ENCODE measurements at places on chromosomes 3 and 15.

DNA sequence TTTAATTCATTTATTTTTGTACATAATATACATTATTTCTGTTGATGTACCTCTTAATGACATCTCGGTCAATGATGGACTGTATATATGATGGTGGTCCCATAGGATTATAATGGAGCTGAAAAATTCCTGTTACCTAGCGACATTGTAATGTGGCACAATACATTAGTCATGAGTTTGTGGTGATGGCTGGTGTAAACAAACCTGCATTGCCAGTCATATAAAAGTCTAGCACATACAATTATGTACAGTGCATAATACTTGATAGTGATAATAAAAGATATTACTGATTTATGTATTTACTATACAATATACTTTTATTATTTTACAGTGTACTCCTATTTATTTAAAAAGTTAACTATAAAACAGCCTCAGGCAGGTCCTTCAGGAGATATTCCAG lies 15.1 kb downstream of the TTC14 start:
- DNase-seq = no peak

DNA sequence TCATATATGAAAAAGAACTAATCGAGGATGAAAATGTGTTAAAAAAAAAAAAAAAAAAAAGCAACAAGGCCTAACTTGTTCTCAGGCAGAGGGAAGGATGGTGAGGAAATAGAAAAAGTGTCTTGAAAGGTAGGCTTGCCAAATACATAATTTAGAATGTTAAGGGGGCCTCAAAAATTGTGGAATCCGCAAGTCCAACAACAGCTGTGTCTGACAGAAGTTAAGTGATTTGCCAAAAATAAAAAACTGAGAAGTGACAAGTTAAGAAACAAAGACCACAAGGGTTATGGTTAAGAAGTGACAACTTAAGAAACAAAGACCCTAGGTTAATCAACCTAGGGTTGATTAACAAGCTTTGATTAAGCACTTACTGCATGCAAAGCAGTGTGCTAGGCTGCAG lies 110.6 kb downstream of the P2RY1 start:
- DNase-seq = no peak

GRCh38 chr3:155086051-155086450 lies 5.9 kb downstream of the MME start:
- DNase-seq = no peak

DNA sequence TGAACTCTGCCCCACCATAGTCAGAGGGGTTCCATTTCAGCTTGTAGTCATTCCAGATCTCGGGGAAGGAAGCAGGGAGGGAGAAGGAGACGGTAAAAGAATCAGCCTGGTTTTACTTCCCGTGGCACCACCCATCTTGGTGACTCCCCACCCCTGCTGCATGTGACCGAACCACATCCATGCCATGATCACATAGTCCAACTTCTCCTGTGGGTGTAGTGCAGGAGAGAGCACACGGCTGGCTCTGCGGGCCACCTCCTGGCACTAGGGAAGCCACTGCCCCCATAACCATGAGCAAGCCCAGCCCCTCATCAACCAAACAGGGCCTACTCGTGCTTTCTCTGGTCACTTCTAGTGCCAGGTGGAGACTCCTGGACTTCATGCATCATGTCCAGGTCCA lies 3.7 kb downstream of the CHRNA3 start:
- no peak for DNase-seq

DNA sequence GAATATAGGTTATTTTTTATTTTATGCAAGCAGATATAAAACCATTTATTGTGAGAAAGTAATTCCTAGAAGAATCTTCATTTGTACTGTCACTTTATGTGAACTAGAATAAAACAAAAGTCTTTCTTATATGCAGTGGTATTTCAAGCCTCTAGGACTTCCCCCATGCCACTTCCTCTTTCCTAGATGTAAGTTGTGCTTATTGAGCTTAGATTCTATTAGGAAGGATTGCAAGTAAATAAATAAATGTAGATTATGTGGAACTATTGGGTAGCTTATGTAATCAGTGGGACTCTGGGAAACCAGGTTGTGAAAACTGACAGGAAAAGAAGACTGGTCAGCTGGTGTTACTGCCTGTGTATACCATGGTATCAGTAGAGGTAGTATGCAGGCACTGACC lies 169.7 kb downstream of the RSRC1 start:
- no peak for DNase-seq

DNA sequence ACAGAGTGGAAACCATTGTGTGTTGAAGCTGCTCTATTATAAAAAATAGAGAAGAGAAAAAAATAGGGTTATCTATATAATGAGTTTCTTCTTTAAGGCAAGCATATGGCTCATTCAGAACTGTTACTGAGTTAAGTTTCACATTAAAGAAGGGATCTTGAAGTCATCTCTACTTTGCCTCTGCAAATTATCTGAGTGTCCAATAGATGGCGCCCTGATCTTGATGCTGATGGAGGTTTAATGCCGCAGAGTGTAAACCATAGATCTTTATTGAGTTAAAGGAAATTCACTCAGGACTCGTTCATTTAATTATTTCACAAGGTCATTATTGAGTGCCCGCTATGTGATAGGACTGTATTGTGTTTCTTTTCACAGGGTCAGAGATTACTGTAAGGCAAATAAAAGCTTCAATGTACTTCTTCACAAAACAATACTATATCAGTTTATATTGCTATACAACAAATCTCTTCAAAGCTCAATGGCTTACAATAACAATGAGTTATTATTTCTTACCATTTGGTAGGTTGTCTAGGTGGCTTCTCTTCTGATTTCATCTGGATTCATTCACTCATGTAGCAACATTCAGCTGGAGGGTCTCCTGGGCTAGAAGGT lies 171.4 kb downstream of the NSUN3 start:
- peak; percentile 17 for DNase-seq

DNA sequence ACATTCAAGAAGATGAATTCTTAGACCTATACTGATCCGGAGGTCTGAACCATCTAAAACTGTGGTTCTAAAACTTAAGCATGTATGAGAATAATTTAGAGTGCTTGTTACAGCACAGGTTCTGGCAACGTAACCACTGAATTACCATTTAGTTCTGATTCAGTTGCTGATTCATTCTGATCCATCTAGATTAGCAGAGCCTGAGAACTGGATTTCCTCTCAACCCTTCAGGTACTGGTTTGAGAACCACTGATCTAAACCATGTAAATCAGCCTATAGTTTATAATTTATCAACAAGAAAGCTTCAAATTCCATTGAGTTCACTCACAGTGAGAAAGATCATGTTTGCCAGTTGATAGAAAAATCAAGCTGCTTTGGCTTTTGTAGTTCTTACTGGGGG lies 1001.1 kb upstream of the EPHA6 start:
- no peak for DNase-seq

GRCh38 chr15:40436892-40437751 lies 3.6 kb upstream of the BAHD1 start:
- no peak for DNase-seq

Data from NCI-H1092 treated with DMSO at 0.1 percent for 48 hours (cell line).